Tibial nerve (tissue), 4 donors: ENCODE measurements at places on chromosomes 7 and 10. TPM values are rescaled to one million over a fixed set of nuclear protein-coding genes. Genes with fewer than 3 reads are reported as not detected.

DNA sequence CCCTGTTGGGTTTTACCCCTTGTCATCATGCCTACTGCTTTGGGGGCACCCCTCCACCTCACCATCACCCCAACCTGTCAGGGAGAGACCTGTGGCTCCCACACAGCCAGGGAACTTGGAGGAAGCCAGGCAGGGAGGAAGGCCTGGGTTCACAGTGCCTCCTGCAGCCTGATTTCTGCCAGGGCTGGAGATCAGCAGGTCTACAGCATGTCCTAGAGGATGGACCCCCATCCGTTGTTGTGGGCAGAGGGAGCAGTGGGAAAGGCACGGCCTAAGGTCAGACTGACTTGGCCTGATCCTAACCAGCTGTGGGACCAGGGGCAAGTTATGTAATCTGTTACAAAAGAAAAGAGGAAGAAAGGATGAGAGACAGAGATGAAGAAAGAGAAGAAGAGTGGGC is 28.2 kb downstream of the ZCCHC24 start:
- H3K4me1 ChIP-seq: peaks cover 49% of the 10 kb centered on the region
- no peak for DNase-seq
- H3K27me3 ChIP-seq: no peaks in the 10 kb centered on the region
- peak overlapping the region; percentile 42 for H3K27ac ChIP-seq

SH2B2 gene
- 6.7 TPM for total RNA-seq

STEAP1 gene
- total RNA-seq: 4.7 TPM

GRCh38 chr10:95266674-95267095 is 24.1 kb downstream of the PDLIM1 start:
- no peak overlapping the region for H3K4me3 ChIP-seq
- H3K27me3 ChIP-seq: no peaks in the 10 kb centered on the region
- H3K27ac ChIP-seq: peak overlapping the region; percentile 71
- H3K36me3 ChIP-seq: peaks cover 16% of the 10 kb centered on the region

DNA sequence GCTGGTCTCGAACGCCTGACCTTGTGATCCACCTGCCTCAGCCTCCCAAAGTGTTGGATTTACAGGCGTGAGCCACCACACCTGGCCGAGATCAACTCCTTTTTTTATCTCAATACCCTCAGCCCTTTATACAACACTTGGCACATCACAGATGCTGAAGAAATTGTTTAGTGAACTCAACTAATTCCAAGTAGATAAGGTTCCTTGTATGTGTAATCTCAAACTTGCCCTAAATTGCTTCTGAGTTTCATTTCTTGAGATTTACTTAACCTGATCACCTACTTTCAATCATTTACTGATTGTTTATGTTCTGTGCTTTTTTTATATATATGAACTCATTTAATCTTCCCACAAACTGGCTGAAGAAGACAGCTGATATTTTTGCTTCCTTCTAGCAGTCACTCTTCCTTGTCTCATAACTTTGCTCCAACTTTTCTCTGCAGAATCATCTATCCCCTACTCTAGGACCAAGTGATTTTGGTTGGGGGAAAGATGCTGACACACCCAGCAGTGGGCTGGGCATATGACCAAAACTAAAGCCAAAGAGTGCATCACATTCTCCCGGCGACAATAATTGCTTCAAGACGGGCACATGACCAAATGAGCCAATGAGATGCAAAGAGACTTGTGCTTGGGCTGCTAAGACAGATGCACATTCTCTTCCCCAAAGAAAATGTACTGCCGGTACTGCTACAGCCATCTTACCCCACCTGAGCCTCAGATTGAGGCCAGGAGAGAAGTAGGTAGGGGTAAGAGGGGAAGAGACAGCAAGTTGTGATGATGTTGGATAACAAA is 40.3 kb upstream of the ARID5B start:
- H3K27ac ChIP-seq: no peak overlapping the region
- DNase-seq: no peak
- H3K27me3 ChIP-seq: no peaks in the 10 kb centered on the region
- H3K4me1 ChIP-seq: no peaks in the 10 kb centered on the region

IL6 gene
- not detected for total RNA-seq

DNA sequence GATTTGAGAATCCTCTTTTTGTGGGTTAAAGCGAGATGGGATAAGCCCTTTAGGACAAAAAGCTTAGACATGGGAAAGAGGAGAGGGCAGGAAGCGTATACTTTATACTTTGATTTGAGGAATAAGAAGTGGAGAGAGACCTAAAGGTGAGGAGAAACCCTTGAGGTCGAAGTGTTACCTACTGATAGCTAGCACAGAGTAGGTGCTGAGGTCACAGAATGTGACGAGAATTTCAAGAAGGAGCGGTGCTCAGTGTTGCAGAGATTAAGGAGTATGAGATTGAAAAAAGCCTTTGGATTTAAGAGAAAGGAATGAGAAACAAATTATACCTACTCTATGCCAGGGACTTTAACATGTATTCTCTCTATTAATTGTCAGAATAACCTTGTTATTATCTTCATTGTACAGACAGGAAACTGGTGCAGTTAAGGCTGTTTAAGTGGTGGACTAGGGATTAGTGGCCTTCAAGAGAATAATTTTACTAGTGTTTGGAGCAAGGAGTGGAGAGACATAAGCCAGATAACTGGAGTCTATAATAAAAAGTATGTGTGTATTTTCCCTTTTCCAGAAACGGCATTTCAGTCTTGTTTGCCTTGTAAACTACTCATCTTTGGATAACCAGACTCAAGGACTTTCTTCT is 8.8 kb downstream of the CAPZA2 start:
- peaks cover 6% of the 10 kb centered on the region for H3K36me3 ChIP-seq
- DNase-seq: no peak
- H3K27ac ChIP-seq: no peak overlapping the region
- H3K4me3 ChIP-seq: no peak overlapping the region
- H3K27me3 ChIP-seq: no peaks in the 10 kb centered on the region
- peaks cover 72% of the 10 kb centered on the region for H3K4me1 ChIP-seq

BICC1 gene
- 31.0 TPM for total RNA-seq

DNA sequence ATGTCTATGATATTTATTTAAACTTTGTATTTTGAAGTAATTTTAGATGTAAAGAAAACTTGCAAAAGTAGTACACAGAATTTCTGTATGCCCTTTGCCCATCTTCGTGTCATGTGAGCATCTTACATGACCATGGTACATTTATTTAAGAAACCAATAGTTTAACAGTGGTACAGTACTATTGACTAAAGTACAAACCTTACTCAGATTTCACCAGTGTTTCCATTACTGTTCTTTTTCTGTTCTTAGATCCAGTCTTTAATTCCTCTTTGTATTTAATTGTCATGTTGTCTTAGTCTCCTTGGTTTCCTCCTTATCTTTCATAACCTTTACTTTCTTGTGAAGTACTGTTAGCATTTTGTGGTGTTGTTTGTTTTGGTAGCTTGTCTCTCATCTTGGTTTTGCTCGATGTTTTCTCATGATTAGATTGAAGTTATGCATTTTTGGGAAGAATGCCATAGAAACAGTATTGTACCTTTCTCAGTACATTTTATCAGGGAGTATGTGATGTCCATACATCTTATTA is 24.1 kb downstream of the TAX1BP1 start:
- no peaks in the 10 kb centered on the region for H3K27me3 ChIP-seq
- H3K36me3 ChIP-seq: no peaks in the 10 kb centered on the region
- no peak overlapping the region for H3K4me3 ChIP-seq
- H3K4me1 ChIP-seq: no peaks in the 10 kb centered on the region
- no peak for DNase-seq
- no peak overlapping the region for H3K27ac ChIP-seq

FGFBP3 gene
- 7.9 TPM for total RNA-seq
